Muscle of back (tissue), 13 donors: ENCODE measurements at places on chromosomes 1 and 21.

GRCh38 chr1:54486907-54487306, 61.1 kb upstream of the ACOT11 start:
- DNase-seq = no peak

DNA sequence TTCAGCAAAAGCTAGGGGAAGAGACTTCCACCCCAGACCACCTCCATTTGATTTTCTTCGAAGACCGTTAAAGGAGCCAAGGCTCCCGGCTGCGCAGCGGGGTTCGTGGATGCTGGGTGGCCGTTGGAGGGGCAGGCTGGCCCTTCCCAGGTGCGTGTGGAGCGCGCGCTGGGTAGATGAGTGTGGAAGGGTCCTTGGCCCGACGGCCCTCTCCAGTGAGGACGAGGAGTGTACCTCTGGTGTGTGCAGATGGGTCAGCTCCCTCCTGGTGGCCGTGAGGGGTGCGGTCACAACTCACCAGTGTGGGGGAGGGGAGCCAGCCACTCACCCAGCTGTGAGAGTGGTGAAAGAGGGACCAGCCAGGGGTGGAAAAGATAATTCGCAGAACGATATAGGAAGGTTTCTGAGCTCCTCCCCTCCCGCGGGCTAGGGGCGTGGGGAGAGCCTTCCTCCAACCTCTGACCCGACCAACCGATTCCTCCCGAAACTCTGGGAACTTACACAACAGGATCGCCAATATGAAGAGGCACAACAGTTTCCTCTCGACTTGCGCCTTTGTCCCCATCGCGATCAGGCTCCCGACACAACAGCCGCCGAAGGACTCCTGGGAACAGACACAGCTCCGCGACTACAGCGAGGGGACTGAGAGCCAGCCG, at the start of gene F11R:
TSS of gene F11R (minus strand) at position 644 of the 656 bp plus-strand sequence. CDS start at position 565, 79 bp downstream.
- peak; percentile 51 for DNase-seq

DNA sequence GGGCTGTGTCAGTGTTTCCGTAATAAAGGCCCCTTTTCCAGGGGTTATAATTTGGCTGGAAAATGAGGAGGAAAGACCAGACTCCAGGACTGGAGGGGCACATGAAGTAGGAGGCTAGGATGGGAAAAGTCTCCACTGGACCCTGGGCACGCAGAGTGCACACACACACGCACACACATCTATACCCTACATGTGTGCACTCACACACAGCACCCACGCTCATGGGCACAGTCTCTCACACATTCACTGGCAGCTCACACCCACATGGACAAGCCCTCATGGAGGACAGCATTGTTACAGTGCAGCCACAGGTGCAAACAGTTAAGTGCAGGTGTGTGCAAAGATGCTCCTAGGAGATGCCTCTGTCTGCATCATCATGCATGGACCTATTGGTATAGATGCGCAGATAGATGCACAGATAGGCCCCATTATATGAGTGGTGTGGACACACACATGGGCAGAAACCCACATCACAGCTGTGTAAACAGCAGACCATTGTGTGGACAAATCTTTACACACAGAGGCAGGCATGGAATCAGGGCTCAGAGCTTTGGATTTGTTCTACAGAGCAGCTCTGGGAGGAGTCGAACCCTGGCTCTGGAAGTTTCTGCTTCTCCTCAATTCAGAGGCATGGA, 9.1 kb upstream of the RUNX3 start:
- DNase-seq = no peak

- no peak for DNase-seq
Observed at GRCh38 chr1:167089939-167090313, 251 bp downstream of the GPA33 start.

- DNase-seq = no peak
Observed at GRCh38 chr1:217585577-217585976, 45.3 kb downstream of the GPATCH2 start.

DNA sequence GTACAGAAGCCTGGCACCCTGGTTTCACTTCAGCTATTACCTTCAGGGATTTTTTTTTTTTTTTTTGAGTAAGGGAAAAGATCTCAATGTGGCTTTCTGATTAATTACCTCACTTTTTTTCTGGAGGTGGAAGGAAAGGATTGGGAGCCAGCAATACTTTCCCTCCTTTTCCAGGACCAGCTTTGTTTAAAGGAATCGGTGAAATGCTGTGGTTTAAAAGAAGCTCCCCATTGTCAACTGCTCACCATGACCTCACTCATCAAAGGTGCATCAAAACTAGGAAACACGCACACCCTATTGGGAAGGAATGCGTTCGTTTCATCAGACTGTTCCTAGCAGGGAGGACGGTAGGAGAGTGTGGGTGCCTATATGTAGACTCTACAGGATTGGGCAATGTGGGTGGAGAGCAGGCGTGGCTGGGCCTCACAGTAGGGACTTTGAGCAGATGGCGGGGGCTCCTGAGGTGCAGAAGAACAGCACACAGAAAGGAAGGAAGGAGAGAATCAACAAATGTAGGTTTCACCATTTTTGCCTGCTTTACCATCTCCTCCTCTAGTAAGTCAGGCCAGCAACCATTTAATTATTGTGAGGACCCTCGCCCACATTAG, 13.0 kb downstream of the PHGDH start:
- DNase-seq = no peak
